ENCODE measurements at places on chromosomes 6 and 20.

GRCh38 chr20:13226367-13226766 is 5.3 kb downstream of the ISM1 start:
- no peak for DNase-seq

DNA sequence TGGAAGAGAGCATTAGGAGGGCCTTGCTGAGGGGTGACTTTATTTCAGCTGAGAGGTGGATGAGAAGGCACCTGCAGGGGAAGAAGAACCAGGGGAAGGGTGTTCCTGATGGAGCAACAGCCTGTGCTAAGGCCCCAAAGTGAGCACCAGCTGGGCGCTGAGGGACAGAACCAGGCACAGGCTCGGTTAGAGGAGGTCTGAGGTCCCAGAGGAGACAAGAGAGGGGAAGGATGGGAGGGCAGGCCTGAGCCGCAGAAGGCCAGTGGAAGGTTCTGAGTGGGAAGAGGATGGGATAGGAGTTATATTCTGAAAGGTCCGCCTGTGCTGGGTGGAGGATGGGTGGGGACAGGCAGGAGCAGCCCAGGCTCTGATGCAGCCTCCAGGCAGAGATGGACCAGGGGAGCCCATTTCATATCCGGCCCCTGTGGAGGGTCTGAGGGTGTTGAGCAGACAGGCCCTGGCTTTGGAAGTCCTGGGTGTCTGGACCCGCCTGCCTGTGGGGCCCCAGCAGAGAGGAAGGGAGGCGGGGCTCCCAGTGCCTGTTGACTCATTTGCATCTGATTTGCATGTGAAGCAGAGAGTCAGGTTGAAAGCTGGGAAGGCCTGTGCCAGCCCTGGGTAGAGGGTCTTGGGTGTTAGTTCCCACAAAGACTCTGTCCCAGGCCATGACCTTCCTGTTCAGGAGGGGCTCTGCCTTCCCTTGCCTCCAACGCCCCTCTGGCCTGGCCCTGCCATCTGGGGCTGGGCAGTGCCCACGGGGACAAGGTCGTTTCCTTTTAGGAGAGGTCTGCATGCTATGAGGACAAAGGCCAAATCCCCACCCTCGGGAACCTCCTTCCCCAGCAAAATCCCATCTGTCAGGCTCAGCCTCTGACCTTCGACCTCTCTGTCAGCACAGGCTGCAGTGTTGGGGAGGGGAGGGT is 10.6 kb upstream of the FAM110A start:
- DNase-seq, result no peak

GRCh38 chr20:38878866-38879265 is 47.4 kb upstream of the FAM83D start:
- no peak for DNase-seq

DNA sequence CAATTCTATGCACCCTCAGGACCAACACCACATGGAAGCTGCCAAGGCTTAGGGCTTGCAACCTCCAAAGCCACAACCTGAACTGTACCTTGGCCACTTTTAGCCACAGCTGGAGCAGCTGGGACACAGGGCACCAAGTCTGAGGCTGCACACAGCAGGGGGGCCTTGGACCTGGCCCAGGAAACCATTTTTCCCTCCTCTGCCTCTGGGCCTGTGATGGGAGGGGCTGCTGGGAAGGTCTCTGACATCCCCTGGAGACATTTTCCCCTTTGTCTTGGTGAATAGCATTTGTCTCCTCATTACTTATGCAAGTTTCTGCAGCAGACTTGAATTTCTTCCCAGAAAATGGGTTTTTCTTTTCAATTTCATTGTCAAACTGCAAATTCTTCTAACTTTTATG is 13.0 kb downstream of the TPBG start:
- no peak for DNase-seq

DNA sequence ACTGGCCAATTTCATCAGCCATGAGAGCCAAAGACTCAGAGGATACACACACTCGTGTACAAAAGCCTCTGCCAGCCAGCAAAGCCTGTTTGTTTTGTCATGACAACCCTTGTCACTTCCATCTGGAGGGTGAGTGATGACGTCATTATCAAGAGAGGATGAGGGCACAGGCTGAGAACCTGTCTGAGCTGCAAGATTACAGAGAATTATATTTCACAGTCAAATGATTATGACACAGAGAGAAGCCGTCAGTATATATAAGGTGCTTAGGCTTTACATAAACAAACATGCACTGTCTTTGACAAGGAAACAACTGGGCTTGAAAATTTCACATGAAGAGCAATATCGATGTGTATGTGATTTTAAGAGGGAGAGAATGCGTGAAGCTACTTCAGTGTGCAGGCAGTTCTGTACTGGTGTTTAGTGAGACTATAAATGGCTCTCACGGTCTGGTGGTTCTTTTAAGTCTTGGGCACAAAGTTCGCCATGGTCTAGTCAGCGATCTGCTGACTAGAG is 36.5 kb upstream of the BCLAF1 start:
- no peak for DNase-seq

- DNase-seq, result no peak
Observed at GRCh38 chr6:16764188-16764950, 3.1 kb upstream of the ATXN1 start.

DNA sequence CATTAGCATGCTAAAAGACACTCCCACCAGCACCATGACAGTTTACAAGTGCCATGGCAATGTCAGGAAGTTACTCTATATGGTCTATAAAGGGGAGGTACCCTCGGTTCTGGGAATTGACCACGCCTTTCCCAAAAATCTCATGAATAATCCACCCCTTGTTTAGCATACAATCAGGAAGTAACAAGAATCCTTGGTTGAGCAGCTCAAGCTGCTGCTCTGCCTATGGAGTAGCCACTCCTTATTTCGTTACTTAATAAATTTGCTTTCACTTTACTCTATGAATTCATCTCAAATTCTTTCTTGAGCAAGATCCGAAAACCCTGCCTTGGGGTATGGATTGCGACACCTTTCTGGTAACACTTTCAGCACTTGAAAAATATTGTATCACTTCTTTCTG is 243.0 kb downstream of the BMP2 start:
- no peak for DNase-seq

DNA sequence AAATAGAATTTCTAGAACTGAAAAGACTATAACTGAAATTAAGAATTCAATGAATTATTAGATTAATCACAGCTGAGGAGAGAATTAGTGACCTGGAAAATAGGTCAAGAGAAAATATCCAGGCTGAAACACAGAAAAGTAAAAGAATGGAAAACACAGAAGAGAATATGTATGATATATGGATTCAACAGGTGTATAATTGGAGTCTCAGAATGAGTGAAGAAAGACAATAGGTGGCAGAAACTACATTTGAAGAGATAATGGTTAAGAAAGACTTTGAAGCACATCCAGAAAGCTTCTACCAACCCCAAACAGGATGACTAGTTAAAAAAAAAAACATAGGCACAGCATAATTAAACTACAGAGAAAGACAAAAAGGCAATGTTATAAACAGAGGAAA is 196.2 kb upstream of the ASCC3 start:
- no peak for DNase-seq

GRCh38 chr6:150167479-150167873 is 24.6 kb downstream of the PPP1R14C start:
- DNase-seq, result no peak

GRCh38 chr20:57409672-57410397 is 18.6 kb downstream of the RBM38 start:
- DNase-seq, result no peak

DNA sequence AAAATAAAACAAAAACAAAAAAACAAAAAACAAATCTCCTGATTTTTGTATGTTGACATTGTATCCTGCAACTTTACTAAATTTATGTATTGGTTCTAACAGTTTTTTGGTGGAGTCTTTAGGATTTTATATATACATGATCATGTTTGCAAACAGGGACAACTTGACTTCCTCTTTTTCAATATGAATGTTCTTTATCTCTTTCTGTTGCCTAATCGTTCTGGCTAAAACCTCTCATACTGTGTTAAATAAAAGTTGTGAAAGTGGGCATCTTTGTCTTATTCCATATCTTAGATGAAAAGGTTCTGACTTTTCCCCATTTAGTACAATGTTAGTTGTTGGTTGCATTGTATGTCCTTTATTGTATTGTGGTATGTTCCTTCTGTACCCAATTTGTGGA is 261.7 kb upstream of the NOX3 start:
- DNase-seq, result no peak

DNA sequence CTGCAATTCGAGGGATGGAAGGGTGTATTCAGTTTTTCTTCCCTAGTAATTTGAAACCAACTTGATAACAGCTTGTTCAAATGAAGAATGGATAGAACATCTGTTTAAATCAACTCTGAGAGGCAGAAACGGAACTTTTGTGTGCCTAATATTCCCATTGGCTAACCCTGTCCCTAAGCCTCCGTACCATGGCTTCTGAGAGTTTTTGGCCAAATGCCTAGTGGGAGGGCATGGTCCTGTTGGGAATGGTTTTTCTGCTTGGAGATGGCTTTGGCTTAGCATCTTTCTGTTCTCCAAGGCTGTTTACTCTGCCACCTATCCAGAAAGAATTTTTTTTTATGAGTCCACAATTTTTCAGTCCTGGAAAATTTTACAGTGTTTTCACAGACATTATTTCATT is 126.7 kb upstream of the MLIP start:
- DNase-seq, result no peak

GRCh38 chr20:57716202-57716601 is 6.4 kb upstream of the PMEPA1 start:
- no peak for DNase-seq

DNA sequence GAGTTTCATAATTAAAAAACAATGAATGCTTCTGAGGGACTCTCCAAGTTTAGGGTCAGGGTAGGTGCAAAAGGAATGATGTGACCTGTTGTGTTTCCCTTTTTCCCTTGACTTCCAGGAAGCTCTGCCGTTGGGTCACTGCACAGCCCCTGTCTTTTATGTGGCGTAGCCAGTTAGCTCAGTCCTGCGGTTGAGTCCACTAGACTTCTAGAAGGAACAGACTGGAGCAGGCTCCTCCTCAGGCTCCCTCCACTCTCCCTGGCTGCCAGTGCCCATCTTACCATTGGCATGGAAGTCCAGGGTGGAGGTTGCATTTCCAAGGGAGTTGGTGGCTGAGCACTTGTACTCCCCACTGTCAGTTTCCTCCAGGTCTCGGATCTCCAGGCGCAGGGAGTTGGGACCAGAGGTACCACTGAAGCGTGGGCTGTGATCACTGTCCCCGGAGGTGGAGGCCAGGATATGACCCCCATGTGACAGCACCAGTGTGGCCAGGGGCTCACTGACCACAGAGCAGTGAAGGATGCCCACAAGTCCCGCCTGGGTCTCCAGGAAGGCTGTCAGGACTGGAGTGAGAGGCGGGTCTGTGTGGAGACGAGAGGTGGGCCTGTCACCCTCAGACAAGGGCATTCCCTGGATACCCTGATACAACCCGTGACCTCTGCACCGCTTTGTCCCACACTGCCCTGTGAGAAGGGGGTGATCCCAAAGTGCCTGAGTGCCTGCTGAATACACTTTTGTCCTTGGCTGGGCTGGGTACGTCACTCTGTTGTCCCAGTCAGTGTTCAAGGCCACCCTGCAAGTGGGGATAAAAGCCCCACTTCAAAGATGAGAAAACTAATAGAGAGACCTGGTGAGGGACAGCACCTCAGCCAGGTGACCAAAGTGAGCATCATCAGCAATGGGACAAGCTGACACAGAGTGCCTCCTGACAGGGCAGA is 11.1 kb downstream of the SIGLEC1 start:
- no peak for DNase-seq

GRCh38 chr6:34063651-34064050 is 82.2 kb downstream of the GRM4 start:
- no peak for DNase-seq

DNA sequence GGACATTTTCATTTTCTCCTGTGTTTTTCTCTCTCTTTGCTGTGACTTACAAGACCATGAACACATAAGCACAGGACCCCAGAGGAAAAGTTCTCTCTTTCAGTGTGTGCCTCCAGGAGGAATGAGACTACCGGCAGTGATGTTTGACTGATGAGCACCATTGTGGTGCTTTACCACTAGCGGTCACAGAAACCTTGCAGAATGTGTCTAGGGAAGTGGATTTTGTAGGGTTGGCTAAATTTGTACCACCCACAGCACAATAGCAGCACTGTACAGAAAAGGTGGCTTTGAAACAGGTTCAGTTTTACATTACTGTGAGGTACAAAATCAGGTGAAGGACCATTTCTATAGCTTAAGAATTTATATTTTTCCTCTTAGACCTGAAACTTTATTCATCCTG is 301.9 kb upstream of the SUPT3H start:
- DNase-seq, result no peak

DNA sequence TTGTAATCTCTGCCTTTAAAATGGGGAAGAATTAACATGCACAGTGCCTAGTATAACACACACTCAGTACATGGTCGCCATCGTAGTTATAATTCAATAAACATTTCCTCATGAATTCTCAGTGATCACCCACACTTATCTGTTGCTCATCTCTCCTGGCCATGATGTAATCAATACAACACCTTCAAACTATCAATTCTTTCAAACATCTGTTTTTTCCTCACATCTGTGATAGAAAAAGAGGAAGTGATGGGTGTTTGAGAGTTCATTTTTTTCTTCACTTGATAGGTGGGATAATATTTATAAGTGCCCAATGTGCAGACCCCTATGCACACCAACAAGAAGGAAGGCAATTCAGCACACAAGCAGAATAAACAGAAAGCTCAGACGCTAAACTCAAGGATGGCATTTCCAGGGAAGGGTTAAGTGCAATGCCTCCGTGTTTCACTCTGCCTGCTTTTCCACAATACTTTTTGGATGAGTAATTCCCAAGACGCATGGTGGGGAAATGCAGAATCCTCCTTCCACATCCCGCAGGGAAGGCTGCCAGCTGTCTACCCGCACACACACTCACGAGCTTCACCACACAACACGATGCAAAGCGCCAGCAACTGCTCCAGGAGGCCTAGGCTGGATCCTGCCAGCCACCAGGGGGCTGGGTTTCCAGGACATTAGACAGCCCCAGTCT is 100.3 kb downstream of the GMPR start:
- no peak for DNase-seq

GRCh38 chr6:111941686-111942330 is 68.6 kb upstream of the FYN start:
- no peak for DNase-seq

GRCh38 chr6:12585497-12585958 is 131.0 kb upstream of the PHACTR1 start:
- no peak for DNase-seq

DNA sequence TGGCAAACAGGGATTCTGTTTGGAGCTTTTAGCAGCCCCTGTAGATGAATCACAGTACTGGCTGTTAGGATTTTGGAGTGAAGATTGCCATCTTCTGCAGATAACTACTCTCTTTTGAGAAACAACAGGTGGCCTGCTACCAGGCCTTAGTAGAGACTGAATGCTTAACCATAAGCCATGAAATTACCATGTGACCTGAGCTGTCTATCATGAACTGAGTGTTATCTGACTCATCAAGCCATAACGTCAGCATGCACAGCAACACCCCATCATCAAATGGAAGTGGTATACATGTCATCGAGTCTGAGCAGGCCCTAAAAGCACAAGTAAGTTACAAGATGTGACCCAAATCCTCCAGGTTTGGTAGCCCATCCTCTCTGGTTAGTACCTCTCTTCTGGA is 132.6 kb downstream of the GPR63 start:
- no peak for DNase-seq
